ENCODE measurements at places on chromosomes 12 and 14.

DNA sequence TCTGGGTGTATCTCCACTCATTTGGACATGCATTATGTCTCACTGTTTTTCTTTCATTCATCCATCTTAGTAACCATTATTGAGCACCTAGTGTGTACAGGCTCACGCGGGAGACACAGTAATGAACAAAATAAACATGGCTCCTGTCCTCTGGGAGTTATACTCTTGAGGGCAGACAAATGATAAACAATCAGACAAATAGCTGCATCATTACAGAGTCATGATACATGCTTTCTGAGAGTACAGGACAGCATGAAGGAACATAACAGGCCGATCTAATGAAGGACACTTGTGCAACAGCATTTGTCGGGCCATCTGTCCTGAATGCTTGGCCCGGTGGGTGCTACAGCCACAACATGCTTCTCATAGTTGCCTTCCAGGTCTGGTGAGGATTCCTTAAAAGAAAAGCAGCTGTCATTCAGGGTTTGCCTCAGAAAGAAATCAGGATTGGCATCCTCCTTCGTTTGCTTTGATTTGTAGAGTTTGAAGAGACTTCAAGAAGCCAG, 77.2 kb upstream of the EGLN3 start:
- no peak for DNase-seq

DNA sequence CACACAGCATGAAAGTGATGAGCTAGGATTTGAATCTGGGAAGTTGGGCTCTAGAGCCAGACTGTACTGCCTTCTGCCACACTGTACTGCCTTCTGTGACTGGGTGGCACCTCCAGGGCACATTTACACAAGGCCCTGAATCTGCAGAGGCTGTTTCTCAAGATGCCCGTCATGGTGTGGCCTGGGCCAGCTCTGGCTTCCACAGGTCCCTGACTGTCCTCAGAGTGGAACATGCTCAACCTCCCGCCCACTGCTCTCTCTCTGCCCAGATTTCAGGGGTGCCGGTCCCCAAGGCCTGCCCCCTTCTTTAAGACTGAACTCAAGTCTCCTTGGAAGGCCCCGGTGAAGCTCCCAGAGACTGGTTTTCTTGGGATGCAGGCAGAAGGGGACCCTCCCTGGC, 50.2 kb downstream of the C14orf132 start:
- no peak for DNase-seq

- no peak for DNase-seq
Measured at GRCh38 chr12:5554711-5555110, 122.8 kb downstream of the NTF3 start.

GRCh38 chr12:64890873-64891468, 66.5 kb downstream of the TBC1D30 start:
- DNase-seq, result no peak

DNA sequence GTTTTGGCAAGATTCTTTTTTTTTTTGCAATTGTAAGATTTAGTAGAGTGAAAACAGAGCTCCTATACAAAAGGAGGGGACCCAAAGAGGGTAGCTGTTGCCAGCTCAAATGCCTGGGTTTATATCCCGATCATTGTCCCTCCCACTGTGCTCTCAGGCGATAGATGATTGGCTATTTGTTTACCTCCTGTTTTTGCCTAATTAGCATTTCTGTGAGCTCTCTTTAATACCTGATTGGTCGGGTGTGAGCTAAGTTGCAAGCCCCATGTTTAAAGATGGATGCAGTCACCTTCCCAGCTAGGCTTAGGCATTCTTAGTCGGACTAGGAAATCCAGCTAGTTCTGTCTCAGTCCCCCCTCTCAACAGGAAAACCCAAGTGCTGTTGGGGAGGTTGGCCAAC, 1.9 kb downstream of the EXOC3L4 start:
- DNase-seq, result no peak

DNA sequence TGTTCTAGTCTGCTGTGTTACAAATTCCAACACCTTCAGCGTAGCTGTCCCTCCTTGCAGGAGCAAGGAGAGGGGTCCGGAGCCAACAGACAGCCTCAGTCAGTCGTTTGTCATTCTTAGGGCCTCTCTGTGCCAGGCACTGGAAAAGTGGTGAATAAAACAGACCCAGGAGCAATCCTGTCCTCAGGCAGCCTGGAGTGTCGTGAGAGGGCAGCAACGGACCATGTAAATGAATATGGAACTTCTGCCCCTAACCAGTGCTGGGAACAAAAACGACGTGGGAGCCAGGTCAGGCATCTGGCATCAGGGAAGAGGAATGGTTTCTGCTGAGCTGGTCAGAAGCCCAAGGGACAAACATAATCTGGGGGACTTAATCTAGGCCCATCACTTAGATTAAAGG, 64.8 kb upstream of the PSMC1 start:
- no peak for DNase-seq

- DNase-seq, result no peak
Measured at GRCh38 chr12:102726686-102727085, 190.4 kb downstream of the PAH start.

GRCh38 chr12:62928632-62929031, 6.3 kb downstream of the PPM1H start:
- DNase-seq, result no peak

GRCh38 chr12:57816855-57817151, 1.7 kb downstream of the AVIL start:
- DNase-seq, result peak; percentile 43

- DNase-seq, result no peak
Measured at GRCh38 chr14:93379831-93380230, 32.8 kb downstream of the COX8C start.

GRCh38 chr12:90058704-90059103, 350.1 kb upstream of the ATP2B1 start:
- DNase-seq, result no peak

DNA sequence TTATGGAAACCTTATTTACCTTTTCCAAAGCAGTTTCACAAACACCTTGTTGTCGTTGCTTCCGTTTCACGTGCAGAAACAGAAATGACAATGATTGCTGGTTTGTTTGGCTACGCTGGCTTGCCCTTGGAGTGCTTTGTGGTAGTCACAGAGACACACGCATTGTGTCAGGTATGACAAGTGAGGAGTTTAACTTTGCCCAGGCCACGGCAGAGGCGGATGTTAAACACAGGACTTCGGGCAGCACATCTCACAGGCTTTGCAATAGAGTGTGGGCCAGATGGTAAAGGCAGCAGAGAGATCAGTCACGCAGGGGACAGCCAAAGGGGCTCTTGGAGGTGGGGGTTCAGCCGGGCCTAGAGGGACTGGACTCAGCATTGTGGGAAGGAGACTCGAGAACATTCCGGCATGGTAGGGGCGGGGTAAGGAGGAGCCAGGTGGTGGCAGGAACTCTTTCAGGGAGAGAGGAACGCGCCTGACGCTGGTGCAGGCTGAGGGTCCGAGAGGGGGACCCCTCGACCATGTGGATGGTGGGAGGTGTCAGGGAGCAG, 59.8 kb upstream of the KCNA1 start:
- no peak for DNase-seq

DNA sequence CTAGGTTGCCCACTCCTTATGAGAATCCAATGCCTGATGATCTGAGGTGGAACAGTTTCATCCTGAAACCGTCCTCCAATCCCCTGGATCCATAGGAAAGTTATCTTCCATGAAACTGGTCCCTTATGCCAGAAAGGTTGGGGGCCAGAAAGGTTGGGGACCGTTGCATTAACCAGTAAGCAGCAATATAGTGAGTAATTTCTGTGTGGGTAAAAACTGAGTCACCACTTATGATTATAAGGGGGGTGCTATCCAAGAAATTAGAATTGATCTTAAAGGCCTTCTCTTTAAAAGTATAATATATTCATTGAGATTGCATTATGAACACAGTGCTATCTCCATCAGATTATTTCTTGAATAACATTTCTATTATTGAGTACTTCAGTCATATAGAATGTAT, 97.2 kb downstream of the PCNX1 start:
- no peak for DNase-seq

DNA sequence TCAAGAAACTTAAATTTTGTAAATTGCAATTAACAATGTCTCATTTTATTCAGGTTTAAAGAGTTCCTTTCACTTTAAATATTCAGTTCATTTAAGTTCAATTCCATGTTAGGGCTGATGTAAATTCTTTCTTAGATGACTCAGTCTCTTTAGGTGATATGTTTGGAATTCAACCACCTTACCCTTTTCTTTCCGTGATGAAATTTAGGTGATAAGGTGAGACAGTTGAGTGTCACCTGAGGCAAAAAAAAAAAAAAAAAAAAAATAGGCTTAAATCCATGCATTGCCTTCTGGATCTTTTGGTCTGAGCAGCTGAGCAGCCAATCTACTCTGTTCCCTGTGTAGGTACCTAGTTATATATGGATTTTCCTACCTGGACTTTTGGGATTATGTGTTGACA, 299.5 kb downstream of the DAD1 start:
- no peak for DNase-seq

- no peak for DNase-seq
Measured at GRCh38 chr12:122087431-122088178, 9.0 kb downstream of the MLXIP start.

GRCh38 chr12:116380108-116380507, 102.6 kb upstream of the MED13L start:
- no peak for DNase-seq

DNA sequence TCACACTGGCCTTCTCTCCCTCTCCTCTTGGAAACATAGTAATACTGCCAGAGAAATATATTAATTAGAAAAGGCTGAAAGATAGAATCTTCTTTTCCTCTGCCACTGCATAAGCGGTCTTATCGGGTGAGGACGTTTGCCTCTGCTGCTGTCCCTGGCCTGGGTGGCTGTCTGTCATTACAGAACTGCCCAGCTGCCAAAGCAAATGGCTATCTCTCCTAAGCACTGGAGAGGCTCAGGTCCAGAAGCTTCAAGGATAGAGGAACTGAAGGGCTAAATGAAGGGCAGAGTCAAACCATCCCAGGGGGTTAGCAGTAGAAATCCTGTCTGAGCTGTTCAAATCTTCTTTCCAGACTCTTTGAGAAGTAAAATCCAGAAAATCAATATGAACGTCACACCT, 198.6 kb upstream of the CAND1 start:
- DNase-seq, result no peak

DNA sequence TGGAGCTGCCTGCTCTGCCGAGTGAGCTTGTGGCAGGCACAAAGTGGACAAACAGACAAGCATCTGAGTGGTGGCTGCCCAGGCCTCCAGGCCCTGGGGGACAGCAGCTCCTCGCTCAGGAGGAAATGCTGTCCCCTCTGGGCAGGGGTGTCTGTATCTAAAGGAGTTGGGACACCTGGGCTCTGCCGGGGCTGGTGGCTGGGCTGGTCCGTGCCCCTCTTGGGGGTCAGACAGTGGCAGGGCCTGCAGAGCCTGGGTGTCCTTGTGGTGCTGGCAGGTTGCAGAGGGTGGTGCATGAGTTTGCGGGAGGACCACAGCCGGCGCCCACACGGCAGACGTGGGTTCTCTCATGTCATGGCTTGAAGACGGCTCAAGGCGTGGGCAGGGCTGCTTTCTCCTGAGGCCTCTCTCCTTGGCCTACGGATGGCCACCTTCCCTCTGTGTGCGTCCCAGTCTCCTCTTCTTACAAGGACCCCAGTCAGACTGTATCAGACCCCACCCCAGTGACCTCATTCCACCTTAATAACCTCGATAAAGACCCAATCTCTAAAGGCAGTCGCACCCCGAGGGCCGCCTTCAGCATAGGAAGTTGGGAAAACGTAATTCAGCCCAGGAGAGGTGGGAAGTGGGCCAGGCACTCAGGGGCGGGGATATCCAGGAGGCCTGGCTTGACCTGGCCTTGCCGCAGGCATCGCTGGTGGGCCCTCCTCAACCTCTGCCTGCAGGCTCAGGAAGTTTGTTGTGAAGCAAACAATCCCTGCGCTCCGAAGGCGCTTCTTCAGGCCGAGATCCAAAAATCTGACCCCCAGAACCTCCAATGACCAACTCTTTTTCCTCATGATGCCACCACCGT, 110.0 kb downstream of the KIF26A start:
- no peak for DNase-seq

- no peak for DNase-seq
Measured at GRCh38 chr12:123134826-123135225, 16.1 kb downstream of the PITPNM2 start.

DNA sequence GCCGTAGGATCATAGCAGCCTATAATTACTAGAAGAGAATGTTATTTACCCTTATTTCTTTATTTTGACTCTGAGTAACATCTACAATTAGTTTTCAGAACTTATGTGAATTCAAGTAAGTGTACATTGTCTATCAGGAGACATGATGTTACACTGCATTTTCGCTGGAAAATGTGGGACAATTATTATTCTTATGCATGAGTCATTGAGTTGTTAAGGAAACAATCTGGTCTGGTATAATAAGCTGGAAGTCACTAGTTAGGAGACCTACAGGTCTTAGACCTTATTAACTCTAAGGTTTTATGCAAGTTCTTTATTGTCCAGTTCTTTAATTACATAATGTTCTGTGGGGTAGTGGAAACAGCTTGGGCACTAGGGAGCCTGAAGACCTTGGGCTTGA, 5.8 kb downstream of the KTN1 start:
- no peak for DNase-seq

GRCh38 chr12:57142121-57142520, 5.3 kb downstream of the LRP1-AS start:
- DNase-seq, result no peak

DNA sequence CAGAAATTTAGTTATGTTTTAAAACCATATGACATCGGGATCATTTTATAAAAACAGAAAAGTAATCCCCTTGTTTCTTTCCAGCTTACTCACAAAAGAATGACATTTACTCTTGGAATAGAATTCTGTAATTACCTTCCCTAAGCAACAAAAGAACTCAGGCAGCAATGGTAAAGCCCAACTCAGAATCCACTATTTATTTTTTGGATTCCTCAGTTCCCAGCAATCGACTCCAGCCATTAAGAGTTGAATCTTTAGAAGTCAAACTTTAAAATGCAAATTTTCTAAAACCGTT, 65.9 kb downstream of the FOXN3 start:
- DNase-seq, result no peak

DNA sequence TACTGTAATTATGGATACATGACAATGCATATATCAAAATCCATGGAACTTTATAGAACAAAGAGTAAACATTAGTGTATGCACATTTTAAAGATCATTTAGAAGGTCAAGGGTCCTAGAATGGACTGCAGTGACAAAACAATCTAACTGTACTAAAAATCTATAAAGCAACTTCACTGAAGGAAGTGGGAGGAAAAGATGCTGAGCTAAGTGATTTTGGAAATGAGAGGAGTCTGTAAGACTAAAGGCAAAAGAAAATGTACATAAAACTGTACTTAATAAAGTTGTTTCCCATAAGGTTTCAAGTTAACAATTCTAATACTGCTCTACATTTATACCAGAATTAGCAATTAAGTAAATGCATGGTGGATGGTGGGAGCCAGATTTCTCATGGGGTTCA, 46.9 kb upstream of the HIF1A start:
- DNase-seq, result no peak

GRCh38 chr14:22231018-22231417, 358.0 kb downstream of the DAD1 start:
- DNase-seq, result no peak

DNA sequence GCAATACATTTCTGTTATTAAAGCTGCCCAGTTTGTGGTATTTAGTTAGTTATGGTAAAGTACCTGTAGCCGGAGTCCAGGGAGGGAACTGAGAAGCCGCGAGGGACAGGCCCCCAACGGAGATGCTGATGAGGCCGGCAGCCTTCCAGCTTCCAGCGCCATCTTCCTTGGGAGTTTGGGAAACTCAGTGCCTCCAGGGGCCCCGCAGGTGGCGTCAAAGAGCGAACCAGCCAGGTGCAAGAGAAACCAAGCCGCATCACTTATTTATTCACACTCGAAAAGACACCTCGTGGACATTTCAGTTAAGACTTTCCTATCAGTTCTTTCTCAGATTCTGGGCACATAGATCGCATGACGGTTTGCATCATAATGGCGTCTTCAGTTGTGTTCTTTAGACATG, 216.6 kb downstream of the GLT1D1 start:
- DNase-seq, result no peak

Data from posterior cingulate gyrus (tissue), 11 donors.